ENCODE measurements at places on chromosomes 1 and 21.
A peak's percentile ranks its signal among the peaks of the same experiment; 100 is the strongest.

- no peak for DNase-seq
Observed at GRCh38 chr1:232149287-232150201, 480.4 kb downstream of the SIPA1L2 start.

- no peak for DNase-seq
Observed at GRCh38 chr1:228414511-228415211, 2.0 kb downstream of the TRIM17 start.

- DNase-seq = peak; percentile 67
Observed at GRCh38 chr1:245091818-245092637, 62.8 kb upstream of the KIF26B start.

DNA sequence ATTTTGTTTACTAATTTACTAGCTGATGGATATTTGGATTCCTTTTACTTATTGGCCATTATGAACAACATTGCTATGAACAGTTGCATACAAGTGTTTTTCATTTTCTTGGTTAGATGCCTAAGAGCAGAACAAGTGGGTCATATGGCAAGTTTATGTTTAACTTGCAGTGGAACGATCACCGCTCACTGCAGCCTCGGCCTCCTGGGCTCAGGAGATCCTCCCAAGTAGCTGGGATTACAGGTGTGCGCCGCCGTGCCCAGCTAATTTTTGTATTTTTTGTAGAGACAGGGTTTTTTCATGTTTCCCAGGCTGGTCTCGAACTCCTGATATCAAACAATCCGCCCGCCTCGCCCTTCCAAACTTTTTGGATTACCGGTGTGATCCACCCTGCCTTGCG lies 820.5 kb upstream of the TMPRSS15 start:
- DNase-seq = no peak

GRCh38 chr1:87508247-87508787 lies 179.6 kb downstream of the LMO4 start:
- DNase-seq = no peak

- DNase-seq = no peak
Observed at GRCh38 chr21:26087223-26087918, 83.2 kb downstream of the APP start.

GRCh38 chr1:228721407-228721806 lies 13.9 kb upstream of the RHOU start:
- no peak for DNase-seq

Data from cardiac septum (tissue), 1 donor.